NCI-H446 treated with DMSO at 0.1 percent for 48 hours (cell line): ENCODE measurements at places on chromosomes 12 and 14.

- DNase-seq, result no peak
Observed at GRCh38 chr14:58082491-58083098, 69.4 kb downstream of the ARMH4 start.

- DNase-seq, result no peak
Observed at GRCh38 chr12:91940826-91941570, 204.6 kb downstream of the BTG1 start.

DNA sequence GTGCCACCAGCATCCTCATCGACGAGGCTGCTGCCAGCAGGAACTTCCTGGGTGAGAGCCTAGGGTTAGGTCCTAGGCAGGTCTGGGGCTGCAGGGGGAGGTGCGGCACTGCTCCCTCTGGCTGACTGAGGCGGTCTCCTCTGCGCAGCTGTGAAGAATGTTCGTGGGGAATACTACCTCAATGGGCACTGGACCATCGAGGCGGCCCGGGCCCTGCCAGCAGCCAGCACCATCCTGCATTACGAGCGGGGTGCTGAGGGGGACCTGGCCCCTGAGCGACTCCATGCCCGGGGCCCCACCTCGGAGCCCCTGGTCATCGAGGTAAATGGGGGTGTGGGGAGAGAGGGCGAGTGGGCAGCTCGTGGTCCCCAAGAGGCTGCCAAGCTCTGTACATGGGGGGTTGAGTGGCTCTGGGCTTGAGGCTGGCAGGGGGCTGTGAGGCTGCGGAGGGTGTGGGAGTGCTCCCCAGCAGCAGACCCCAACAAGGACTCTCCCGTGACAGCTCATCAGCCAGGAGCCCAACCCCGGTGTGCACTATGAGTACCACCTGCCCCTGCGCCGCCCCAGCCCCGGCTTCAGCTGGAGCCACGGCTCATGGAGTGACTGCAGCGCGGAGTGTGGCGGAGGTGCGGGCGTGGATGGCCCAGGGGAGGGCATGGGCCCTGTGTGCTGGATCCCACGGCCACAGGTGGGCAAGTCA is 14.4 kb downstream of the PAPLN start:
- DNase-seq, result no peak

DNA sequence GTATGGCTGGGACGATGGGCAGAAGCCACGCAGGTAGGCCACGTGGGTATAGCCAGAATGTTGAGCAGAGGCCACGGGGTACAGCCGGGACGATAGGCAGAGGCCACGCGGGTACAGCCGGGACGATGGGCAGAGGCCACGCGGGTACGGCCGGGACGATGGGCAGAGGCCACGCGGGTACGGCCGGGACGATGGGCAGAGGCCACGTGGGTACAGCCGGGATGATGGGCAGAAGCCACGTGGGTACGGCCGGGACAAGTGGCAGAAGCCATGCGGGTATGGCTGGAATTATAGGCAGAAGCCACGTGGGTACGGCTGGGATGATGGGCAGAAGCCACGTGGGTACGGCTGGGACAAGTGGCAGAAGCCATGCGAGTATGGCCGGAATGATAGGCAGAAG is 195.0 kb downstream of the TTC7B start:
- no peak for DNase-seq

GRCh38 chr12:76457010-76457409 is 102.6 kb downstream of the OSBPL8 start:
- no peak for DNase-seq

GRCh38 chr14:26289891-26290486 is 307.8 kb downstream of the NOVA1 start:
- DNase-seq, result no peak

DNA sequence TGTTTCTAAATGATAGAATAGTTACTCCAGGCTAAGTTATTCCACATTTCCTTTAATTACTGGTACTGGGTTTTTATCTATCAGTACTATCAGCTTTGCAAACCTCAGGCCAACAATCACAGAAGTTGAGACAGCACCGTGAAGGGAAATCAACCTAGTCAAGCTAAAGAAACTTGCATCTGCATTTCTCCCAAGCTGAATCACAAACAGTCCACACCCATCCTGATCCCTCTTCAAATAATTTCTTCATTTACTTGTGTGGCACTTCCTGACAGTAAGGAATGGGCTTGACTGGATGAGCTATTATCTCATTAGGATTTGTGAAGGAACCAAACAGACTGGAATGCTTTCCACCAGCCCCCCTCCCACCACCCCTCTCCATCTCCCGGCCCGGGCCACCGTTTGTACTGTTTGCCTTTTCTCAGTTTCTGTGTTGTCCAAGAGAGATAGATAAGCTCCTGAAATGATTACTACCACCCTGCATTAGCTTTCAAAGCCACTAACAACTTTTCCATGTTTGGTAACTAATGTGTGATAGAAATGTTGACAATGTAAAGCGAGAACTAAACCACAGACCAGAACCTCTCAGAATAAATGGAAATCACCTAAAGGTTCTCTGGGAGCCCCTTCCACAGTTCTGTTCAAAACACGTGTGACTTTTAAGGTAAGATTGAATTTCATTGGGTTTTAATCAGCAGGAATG is 236.3 kb downstream of the SLC25A21 start:
- no peak for DNase-seq

- DNase-seq, result peak; percentile 24
Observed at GRCh38 chr12:88993651-88994050, 358.6 kb downstream of the DUSP6 start.

- peak; percentile 34 for DNase-seq
Observed at GRCh38 chr12:51592034-51592705, 1.1 kb downstream of the SCN8A start.

DNA sequence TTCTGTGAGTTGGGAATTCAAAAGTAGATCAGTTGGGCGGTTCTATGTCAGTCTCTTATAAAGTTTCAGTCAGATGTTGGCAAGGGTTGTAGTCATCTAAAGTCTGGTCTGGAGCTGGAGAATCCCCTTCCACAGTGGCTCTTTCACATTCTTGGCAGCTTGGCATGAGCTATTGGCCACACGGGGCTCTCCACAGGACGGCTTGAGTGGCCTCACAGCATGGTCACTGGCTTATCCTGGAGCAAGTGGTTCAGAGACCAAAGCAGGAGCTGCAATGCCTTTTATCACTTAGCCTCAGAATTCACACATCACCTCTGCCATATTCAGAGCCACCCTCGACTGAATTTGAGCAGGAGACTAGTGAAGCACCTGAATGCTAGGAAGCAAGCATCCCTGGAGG is 7.1 kb upstream of the KICS2 start:
- no peak for DNase-seq

DNA sequence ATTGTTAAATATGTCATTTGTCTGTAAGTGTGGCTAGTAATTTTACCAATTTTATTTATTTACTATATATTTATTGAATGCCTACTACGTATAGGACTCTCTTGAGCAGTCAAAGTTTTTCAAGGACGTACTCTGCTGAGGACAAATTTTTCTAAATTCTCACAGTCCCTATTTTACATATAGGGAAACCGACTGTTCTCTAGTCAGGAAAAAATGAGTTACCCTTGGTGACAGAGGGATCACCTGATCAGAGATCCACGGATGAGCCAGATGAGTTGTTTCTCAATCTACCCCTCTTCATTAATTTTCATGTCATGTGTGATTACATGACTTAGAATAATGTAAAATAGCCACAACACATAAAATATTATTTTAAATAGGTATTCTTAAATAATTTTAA is 96.2 kb upstream of the SLC38A2 start:
- no peak for DNase-seq

DNA sequence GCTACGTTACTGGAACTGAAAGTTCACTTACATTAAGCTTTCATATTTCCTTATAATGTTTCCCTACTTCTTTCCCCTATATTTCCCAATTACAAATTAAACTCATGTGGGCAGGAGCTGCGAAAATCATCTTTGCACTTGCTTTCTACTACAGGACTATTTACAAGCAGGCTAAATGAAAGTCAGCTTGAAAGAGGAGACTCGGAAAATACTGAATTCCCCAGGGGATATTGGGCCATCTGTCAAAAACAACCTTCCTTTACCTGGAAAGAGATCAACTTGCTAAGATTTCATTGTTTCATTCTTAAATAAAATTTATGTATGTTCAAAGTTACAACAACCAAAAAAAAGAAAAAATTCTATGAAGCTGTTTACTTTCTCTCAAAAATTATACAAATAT is 92.8 kb upstream of the BBS10 start:
- no peak for DNase-seq

- DNase-seq, result no peak
Observed at GRCh38 chr12:2460051-2460670, 334.6 kb upstream of the FKBP4 start.

GRCh38 chr14:89920056-89920455 is 34.5 kb downstream of the EFCAB11 start:
- DNase-seq, result no peak

DNA sequence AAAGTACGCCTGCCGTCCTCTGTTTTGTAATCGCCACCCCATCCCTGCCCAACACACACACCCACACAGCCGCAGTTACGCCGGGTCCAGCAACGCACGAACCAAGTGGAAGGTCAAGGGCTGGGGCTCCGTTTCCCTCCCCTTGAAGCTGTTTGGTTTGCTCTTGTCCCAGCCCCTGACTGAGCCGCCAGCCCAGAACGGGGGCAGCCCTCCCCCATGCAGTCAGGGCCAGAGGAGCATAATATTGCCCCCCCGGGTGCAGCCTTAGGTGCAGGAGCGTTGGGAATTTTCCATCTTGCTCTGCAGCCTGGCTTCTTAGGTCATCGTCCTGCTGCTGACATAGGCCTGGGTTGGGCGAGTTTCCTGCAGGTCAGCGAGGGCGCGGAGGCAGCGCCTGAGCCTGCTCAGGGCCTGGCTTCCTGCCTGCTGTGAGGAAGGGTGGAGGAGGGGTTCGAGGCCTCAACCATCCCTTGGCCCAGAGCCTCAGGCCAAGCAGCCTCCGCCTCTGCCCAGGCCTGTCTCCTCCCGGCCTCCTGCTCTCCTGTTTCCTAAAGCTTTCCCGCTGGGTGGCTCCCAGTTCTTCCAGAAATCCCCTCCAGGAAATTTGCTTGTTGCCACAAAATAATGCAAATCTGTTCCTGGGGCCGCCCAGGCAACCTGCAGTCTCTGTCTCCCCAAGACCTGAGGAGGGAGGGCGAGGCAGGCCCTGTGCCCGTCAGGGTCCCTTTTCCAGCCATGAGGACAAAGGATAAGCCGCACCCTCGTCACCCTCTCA is 44.5 kb downstream of the PSMA6 start:
- DNase-seq, result peak; percentile 27

DNA sequence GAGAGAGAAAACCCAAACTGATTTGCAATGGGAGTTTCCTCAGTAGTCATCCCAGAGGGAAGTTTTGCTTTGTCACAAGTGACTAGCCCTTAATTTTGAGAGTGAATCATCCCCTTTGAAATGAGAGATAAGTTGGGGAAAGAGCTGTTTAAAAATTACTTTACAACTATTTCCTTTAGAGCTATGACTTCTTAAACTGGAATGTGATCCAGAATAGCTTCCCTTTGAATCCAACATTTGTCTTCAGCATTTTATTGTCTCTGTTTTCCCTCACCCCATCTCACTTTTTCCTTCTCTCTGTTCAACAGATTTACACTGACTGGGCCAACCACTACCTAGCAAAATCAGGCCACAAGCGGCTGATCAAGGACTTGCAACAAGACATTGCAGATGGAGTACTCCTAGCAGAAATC is 109.3 kb downstream of the NAV3 start:
- DNase-seq, result no peak

GRCh38 chr14:59532419-59532818 is 44.2 kb downstream of the CCDC175 start:
- no peak for DNase-seq

DNA sequence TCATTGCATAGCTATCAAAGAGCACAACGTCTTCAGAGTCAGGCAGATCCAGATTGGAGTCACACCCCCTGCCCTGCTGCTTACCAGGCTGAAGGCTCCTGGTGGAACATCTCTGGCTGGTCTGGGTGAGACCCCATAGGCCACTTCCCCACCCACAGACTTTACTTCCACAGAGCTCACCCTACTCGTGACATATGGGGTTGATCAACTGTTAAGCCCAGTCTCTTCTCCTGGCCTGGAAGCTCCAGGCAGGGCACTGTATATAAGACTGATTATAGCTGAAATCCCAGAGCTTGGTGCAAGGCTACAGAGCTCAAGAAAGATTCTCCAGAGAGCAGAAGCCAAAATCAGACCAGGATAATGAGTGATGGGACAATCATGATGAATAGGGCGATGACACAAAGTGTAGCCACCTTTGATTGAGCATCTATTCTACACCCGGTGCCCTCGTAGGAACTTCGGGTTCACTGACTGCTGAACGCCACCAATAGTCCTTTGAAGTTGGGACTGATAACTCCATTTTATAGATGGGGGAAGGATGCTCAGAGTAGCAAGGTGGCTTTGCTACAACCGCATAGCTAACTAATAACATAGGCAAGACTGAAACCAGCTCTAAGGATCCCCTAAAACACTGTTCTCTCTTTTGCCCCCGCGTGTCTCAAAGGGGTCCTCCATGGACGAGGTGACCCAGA is 287.8 kb downstream of the BCL11B start:
- DNase-seq, result no peak

DNA sequence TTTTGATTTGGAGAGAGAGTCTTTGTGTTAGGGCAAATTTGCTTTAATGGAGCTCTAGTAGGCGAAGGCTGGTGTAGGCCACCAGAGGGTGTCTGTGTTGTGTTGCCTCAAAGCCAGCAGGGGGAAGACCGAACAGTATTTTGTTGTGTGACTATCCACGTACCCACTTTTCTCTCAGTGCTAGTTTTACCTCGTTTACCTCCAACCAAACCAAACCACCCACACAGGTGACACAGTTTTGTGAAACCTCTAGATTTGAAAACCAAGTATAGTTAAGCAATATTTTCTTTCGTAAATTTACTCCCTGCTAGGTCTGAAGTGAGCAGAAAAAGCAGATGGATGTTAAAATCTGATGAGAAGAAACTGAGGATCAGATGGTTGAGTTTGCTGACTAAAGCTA is 36.3 kb upstream of the NPFF start:
- DNase-seq, result peak; percentile 52

DNA sequence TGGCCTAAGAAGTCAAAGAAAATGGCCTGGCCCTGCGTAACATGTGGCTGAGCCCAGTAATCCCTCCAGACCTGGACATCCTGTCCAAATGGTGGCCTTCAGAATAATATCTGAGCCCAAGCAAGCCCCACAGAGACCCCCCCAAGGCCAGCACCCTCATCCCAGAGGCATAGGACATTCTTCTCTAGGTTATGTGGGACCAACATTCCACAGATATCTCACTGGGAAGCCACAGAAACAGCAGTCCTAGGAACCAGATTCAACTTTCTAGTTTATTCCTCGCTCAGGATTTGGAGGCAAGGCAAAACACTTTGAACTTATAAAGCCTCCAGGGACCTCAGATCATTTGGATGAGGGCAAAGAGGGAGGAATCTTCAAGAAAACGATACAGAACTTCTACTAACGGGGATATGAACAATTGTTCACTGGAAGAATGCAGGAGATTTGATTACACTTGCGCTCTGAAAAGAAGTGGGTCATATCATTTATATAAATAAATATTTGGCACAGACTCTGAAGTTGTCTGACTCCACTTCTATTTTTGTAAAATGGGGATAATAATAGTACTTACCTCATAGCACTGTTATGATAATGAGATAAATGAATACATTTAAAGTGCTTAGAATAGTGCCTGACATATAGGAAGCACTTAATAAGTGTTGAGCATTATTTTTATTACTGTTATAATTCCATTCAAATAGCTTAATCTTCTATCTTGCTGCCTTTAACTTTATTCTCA is 171.5 kb downstream of the NUAK1 start:
- DNase-seq, result no peak
